OCI-M1 (cell line): ENCODE measurements at places on chromosomes 13 and 19.

DNA sequence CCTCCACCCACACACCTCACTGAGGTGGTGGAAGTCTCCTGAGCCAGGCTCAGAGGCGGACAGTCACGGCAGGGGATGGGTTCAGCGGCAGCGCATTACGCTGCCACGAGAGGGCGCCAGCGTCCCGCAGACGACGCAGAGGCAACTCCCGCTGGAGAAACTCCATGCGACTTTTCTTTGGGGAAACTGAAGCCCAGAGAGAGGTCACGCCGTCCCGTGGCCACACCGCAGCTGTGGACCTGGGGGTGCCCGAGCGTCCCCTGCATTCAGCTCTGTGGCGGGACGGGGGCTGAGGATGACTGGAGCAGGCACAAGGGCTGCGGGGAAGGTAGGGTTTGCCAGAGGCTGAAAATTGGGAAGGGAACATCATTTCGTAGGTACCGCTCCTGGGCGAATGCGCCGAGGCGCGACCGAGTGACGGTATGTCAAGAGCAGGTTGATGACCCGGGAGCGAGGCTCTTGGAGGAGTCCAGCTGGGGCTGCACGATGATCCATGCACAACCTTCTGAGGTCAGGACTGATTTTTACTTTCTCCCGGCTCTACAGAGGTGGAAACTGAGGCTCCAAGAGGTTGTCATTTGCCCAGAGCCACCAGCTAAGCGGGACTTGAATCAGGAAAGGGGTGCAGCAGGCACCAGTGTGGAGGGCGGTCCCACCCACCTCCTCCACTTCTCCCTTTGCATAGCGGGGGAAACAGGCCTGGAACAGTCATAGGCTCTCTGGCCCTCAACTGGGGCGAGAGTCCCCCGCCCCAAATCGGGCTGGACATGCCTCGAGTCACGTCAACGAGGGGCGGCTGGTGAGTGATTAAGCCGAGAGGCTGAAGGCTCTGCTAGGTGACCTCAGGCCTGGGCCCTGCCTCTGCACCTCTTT is 690 bp upstream of the ARRDC2 start:
- peak; percentile 86 for DNase-seq

- DNase-seq, result peak; percentile 51
These were observed 98.5 kb upstream of the PABPC3 start for GRCh38 chr13:24997367-24997967.

DNA sequence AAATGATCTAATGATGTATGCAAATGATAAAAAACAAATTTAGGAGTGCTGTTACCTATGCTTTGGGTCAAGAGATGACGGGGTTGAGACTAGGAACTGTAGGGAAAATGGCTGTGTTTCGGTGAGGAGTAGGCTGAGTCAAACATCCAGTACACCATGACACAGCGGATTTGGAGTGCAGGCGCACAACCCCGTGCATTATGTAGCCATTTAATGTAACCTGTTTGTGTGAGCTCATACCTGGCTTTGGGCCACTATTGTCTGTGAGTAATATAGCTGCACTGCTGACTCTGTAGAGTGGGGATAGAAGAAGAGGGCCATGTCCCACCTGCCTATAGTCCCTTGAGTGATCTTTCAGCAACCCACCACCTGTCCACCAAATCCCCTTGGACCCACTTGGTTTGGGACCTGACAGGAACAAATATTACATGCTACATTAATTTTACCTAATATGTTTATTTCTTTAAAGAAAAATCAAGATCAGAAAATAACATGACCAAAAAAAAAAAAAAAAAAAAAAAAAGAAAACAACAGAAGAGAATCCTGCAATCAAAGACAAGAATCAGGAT is 95.5 kb upstream of the KLHL1 start:
- no peak for DNase-seq

- peak; percentile 65 for DNase-seq
These were observed 46.8 kb downstream of the TSSK6 start for GRCh38 chr19:19468424-19469050.

DNA sequence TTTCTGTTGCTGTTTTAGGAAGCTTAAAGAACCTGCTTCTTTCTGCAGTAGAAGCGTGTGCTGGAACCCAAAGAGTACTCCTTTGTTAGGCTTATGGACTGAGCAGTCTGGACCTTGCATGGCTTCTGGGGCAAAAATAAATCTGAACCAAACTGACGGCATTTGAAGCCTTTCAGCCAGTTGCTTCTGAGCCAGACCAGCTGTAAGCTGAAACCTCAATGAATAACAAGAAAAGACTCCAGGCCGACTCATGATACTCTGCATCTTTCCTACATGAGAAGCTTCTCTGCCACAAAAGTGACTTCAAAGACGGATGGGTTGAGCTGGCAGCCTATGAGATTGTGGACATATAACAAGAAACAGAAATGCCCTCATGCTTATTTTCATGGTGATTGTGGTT is 103.1 kb downstream of the TNFRSF19 start:
- no peak for DNase-seq
